ENCODE measurements at places on chromosomes 5 and 9.

DNA sequence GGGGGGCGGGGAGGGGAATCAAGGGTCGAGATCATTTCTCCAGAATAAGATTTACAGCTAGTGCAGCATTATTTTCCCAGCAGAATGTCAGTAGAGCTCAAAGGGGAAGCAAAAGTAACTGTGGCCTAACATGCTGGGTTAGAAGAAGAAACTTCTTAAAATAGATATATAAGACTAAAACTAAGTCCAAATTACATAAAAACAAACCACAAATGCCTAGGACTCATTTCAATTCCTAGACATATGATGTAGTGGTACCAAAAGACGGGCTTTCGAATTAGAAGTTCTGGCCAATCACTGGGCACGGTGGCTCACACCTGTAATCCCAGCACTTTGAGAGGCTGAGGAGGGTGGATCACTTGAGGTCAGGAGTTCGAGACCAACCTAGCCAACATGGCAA, 20.8 kb upstream of the MELK start:
- DNase-seq, result no peak

DNA sequence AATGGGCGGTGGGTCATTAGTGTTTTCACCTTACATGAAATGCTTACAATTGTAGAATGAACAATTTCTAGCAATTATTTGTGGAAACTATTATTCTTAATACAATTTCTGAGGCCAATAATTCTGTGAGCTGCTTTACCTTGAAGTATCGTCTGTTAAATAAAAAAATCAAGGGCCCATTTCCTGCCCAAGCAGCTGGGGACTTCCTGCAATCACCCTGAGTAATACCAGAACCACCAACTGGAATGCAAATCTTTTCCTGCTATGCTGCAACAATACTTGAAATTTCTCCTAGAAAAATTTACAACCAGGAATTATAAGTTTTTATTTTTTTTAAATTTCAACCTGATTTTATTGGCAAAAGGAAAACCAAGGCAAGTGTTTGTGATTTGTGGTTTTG, 52.6 kb downstream of the ADAMTS16 start:
- no peak for DNase-seq

DNA sequence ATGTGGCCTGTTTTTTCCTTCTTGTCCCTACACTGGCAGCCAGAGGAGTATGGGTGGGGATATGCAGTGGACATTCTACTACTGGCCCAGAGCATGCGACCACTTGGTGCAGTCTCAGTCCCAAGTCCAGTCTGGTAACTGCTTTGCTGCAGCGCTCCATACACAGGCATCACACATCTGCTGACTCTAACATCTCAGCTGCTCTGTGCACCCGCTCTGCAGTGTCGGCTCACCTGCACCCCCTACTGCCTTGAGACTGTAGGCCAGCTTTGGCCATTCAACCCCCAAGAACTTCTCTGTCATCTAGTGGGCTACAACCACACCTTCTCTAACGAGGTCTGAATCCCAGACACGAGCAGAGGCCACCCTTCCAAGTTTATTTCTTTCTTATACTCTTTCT, 46.4 kb upstream of the SLCO6A1 start:
- DNase-seq, result no peak

GRCh38 chr9:36284226-36284625, 26.0 kb upstream of the GNE start:
- no peak for DNase-seq

- DNase-seq, result no peak
Measured at GRCh38 chr9:121974421-121974820, 118.7 kb downstream of the TTLL11 start.

GRCh38 chr5:66410122-66410521, 186.1 kb upstream of the MAST4 start:
- no peak for DNase-seq

- DNase-seq, result no peak
Measured at GRCh38 chr5:77569409-77569808, 69.1 kb downstream of the OTP start.

GRCh38 chr5:78541086-78541654, 107.4 kb downstream of the LHFPL2 start:
- DNase-seq, result no peak
